GM12864 (cell line): ENCODE measurements at places on chromosomes 16 and 17.

DNA sequence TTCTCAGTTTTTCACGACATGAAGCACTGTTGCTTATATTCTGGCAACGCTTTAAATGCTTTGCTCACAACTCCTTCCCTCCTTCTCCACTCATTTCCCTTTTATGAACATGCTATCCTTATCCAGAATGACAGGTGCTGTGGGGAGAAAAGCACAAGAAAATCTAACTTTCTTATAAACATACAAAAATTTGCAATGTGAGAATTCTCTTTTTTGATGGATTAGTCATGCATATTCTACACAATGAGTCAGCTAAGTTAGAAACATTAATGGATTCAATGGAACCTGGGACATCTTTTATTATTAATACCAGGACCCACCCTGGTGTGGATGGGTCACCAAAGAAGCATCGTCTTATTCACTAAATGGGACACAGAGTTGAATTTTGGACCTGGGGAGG is 234.6 kb upstream of the CDH5 start:
- DNase-seq, result no peak

DNA sequence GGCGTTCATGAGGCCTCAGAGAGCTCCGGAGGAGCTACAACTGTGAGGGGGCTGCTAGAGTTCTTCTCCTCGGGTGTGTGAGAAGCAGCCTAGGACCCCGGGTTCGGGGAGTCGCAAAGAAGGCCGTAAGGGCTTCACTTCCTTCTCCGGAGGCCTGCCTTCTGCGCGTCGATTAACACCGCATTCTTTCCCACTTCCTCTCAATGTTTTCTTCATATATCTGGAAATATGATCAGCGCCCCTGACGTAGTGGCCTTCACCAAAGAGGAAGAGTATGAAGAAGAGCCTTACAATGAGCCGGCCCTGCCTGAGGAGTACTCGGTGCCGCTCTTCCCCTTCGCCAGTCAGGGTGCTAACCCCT is 449 bp downstream of the SMCR8 start:
- DNase-seq, result no peak

GRCh38 chr17:44202756-44203155 is 3.1 kb upstream of the ATXN7L3 start:
- DNase-seq, result no peak

DNA sequence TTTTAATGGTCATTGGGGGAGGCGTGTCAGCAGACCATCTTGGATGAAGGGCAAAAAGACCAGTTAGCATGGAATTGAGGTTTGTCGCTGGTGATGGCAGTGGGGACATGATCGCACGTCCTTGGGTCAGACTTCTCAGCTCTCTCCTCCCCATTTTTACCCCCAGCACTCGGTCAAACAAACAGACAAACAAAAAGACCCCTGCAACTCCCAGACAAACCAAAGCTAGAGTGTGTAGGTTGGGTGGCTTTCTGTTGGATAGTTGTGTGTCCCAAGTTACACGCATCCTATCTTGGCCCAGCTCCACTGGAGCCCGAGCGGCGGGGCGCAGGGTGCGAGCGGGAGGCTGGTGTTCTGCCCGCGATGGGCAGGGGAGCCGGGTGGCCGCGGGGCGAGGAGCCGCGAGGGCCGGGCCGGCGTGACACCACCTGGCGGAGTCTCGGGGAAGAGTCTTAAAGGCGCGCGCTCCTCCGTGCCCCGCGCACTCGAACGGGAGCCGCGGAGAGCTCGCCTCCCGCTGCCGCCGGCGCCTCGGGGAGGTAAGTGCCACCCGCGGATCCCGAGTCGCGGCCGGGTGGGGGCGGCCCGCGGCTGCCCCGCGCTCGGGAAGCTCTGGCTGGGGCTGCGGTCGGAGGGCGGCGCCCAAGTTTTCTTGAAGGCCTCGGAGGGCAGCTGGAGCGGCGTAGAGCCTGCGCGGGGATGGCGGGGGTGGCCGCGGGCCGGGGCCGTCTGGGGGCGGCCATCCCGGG is 18.5 kb upstream of the NTN1 start:
- no peak for DNase-seq

DNA sequence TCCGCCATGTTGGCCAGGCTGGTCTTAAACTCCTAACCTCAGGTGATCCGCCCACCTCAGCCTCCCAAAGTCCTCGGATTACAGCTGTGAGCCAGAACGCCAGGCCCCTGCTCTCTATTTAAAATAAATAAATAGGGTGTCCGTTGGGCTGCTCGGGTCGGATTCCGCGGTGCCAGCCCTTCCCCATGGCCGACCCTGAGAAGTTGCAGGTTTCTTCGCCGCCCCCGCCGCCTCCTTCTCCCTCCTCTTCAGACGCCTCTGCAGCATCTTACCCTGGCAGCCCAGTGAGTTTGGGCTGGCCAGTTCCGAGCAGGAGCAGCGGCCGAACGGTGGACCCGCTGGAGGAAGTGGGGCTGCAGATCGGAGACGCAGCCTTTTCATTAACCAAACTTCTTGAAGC is 1.7 kb upstream of the LUC7L start:
- no peak for DNase-seq

DNA sequence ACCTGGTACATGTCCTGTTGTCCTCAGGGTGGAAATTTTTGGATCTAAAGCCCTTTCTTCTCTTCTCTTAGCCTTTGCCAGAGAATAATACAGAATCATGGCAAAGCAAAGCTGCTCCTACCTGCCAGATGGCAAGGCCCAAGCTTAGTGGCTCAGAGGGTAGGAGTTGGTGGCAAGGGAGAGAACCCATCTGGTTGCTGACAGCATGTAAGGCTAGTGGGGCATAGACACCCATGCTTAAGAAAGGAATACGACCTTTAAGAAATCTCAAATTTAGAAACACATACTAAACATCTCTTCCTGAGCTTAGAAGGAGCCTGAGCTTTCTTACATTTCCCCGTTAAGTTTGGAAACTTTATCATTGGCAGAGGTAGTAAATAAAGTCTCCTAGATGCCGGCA is 395.0 kb upstream of the SOX9 start:
- DNase-seq, result no peak
